Vagina (tissue), 2 donors: ENCODE measurements at places on chromosomes 6 and 20.
A peak's percentile ranks its signal among the peaks of the same experiment; 100 is the strongest.

GRCh38 chr6:78770765-78771164 lies 96.6 kb upstream of the IRAK1BP1 start:
- no peak for DNase-seq

GRCh38 chr6:158559895-158560835 lies at the start of gene TMEM181:
TMEM181 (plus strand) TSS chr6:158560091; CDS start chr6:158560225, 134 bp downstream.
- DNase-seq = no peak

DNA sequence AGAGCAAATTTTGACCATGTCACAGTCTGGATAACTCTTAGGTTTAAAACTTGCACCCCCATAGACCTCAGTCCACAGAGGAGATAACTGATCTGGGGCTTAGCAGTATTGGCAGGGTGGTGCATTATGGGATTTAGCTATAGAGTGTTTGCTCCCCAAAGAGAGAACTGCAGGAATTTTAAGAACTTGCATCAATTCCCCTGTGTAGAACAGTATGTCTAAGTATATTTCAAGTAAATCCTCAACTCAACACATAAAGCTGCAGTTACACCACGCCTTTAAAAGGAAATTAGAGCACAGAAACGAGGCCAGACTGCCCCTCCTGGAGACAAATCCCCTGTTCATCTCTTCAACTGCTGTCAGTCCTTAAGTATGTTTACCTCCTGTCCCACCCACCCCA lies 144.9 kb downstream of the TRMT11 start:
- no peak for DNase-seq

DNA sequence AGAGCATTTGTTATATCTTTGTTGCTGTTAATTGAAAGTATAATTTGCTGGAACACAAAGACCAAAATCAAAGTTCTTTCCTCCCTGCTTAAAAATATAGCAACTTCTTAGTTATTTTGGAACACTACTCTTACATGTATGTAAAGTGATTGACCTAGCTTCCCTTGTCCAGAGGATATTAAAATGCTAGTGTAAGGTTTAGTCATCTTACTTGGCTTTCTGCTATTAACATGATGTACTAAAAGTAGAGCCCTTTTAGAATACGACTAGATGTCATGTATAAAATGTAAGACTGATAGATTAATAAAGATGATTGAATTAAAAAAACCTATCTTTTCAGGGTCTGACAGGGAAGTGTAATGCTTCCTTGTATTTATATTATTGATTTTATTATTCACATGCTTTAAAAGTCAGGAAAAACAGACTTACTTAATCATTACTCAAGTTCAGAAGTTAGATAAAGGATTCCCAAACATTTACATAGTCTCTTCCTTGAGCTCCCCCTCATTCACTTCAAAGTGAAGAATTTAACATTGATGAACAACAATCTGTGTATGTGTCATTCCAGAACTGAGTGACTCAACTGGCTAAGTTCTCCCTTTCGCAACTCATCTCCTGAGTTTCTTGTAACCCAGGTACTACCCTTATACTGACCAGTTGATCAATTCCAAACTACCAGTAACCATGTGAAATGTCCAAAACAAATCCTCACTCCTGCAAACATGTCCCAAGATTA lies 50.9 kb downstream of the BTBD9 start:
- DNase-seq = no peak

GRCh38 chr6:53369876-53370515 lies 21.2 kb upstream of the ELOVL5 start:
- no peak for DNase-seq

DNA sequence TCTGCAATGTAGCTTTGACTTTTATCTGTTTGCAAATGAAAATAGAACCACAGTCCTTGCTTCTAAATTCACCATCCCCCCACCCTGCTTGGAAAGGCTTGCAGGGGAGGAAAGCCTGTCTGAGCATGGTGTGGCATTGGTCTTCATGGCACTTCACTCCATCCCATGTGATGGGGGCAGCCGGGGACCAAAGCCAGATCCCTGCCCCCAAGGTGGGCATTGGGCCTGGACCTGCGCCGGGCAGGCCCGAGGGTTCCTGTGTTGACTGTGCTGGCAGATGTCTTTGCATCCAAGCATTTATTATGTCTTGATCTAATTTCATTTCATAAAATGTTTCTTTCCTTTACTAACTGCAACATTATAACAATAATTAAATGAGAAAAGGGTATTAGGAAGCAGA lies 120.0 kb downstream of the SYNDIG1 start:
- DNase-seq = peak; percentile 37

GRCh38 chr6:144662812-144663365 lies 377.8 kb downstream of the UTRN start:
- no peak for DNase-seq

DNA sequence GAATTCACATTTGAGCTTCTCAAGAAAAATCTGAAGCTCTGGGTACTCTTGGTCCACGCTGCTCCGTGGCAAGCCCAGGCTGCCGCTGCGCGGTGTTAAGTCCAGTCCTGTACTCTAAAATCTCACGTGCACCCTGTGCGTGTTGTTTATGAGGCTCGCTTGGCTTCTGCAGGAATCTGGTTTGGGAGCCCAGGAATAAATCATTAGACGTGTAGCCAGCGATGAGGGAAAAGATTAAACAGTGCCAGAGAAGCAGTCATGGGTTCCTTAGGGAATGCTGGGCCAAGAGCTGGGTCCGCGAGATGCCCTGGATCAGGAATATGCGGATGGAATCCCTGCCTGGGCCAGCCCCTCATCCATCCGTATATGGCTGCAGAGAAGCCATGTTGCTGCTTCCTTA lies 87.3 kb downstream of the KCNB1 start:
- DNase-seq = no peak
